Stimulated activated CD4-positive, alpha-beta T cell treated with anti-CD3 and anti-CD28 coated beads, TNF-alpha, amount 100 ng/mL, for 4 hours (primary cell): ENCODE measurements at places on chromosomes 4 and X.

- no peak for DNase-seq
Observed at GRCh38 chrX:19863857-19864223, 23.6 kb downstream of the SH3KBP1 start.

DNA sequence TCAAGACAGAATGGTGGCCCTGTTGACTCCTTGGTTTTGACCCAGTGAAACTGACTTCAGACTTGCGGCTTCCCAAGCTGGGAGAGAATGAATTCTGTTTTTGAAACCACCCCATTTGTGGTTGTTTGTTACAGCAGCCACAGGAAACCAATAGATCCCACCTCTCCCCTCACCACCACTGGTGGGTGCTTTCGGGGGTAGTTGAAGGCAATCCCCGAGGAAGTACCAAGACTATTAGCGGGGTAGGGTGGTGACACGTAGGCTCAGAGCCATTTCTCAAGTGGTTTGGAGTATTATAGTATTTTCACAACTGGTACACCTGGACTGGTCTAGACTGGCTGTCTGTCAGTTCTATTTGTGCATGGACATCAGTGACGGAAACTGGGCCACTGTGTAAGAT is 189.1 kb upstream of the RBPJ start:
- DNase-seq: no peak

DNA sequence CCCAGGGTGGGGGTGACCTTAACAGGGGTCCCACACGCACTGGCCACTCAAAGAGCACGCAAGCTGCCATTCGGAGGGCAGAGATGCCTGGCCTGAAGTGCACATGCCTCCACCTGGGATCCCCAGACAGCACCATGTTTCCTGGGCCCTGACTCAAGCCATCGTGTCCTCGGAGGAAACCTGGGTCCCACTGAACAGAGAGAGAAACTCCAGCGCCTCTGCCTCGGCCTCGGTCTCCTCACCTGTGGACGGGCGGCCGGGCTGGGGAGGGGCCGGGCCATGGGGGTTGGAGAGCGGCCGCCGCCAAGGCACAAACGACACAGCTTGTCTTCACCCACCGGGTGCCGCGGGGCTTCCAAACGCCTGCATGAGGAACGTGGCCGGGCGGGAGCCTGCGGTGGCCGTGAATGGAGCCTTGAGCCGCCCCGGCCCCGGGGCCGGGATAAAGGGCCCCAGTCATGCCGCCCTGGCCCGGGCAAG is 30.0 kb upstream of the FGFR3 start:
- DNase-seq: no peak

- no peak for DNase-seq
Observed at GRCh38 chr4:176927664-176928063, 134.9 kb upstream of the VEGFC start.

- DNase-seq: no peak
Observed at GRCh38 chr4:6582889-6583490, 8.0 kb downstream of the MAN2B2 start.

GRCh38 chrX:73581002-73581628 is 18.1 kb downstream of the CHIC1 start:
- no peak for DNase-seq

DNA sequence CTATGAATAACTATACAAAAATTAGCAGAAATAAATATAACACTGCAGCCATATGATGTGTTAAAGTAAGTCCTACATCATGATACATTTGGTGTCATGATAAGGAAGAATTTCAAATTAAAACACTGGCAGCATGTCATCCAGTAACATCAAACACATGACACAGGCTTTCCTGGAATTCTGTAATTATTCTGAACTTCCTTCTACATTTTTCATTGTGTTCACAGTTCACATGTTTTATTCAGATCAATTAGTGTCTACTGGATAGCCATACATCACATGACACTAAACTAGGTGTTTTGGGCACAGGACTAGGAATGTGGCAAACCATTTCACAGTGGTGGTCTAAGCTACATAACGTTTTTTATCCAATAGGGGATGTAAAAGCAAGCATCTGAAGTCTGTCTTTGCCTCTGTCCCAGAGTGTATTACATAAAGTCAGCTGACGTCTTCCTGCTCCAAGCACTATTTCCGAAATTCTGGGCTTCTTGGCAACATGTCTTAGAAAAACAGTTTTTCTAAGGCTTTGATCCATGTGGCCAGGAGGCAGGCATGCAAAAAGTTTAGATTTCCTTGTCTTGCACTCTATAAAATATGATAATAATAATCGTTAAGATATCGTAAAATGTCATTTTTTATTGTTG is 707.9 kb downstream of the CENPC start:
- DNase-seq: no peak
